ENCODE measurements at places on chromosomes 7 and 10. TPM values are rescaled to one million over a fixed set of nuclear protein-coding genes. Genes with fewer than 3 reads are reported as not detected.

Gene MIOS
- 59.9 TPM for total RNA-seq

Gene GIMAP7
- 15.7 TPM for total RNA-seq

Gene NPY4R
- not detected for total RNA-seq

Gene CACNB2
- total RNA-seq, result 7.5 TPM

Gene PCGF6
- 14.5 TPM for total RNA-seq

DNA sequence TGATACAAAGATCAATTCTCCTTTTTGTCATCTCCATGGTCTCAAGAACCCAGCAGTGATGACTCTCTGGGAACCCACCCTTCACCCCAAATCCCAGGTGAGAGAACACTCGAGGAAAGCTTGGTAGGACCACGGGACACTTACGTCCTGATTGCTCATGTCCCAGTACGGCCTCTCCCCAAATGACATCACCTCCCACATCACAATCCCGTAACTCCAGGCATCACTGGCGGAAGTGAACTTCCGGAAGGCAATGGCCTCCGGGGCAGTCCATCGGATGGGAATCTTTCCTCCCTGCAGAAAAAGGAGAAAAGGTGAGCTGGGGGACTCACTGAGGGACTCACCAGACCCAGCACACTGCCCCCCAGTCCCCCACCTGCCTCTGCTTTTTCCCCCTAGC is 21.0 kb downstream of the EPHB4 start:
- no peak for DNase-seq

- peak; percentile 21 for DNase-seq
Measured at GRCh38 chr10:24951201-24952142, 934 bp downstream of the PRTFDC1 start.

GRCh38 chr7:84654273-84654672 is 459.7 kb upstream of the SEMA3A start:
- no peak for DNase-seq

GRCh38 chr7:115056019-115056418 is 134.1 kb downstream of the MDFIC start:
- no peak for DNase-seq

GRCh38 chr7:142319970-142320369 is 62.1 kb upstream of the PRSS58 start:
- DNase-seq, result no peak

All from breast epithelium (tissue), 4 donors.